ENCODE measurements at places on chromosomes 6 and 20.

- peak; percentile 58 for DNase-seq
Measured at GRCh38 chr20:58888521-58889333, 36.2 kb downstream of the GNAS start.

DNA sequence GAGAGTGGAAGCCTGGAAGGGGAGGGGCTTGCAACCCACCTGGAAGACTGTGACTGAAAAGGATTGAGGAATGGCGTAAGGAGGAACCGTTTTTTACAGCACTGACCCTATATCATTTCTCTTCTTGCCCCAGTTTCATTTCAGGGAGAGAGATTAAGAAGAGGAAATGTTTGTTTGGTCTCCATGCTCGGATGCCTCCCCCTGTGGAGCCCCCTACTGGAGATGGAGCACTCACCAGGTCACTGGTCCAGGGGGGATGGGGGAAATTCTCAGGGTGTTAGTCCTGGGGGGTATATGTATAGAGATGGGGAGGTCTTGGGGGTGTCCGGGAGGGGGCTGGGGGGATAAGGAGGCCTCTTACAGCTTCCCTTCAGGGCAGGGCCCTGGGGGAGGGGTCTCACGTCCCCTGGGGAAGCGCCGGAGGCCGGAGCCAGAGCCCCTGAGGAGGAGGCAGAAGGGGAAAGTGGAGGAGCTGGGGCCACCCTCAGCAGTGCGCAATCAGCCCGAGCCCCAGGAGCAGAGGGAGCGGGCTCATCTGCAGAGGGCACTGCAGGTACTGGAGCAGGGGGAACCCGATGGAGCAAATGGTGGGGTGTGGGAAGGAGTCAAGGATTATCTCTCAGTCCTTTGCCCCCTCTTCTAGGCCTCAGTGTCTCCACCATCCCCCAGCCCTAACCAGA, 3.2 kb downstream of the CUTA start:
- DNase-seq: no peak

- DNase-seq: no peak
Measured at GRCh38 chr6:156579564-156579963, 197.6 kb upstream of the ARID1B start.

- DNase-seq: no peak
Measured at GRCh38 chr20:58021481-58021880, 207.0 kb downstream of the ANKRD60 start.

DNA sequence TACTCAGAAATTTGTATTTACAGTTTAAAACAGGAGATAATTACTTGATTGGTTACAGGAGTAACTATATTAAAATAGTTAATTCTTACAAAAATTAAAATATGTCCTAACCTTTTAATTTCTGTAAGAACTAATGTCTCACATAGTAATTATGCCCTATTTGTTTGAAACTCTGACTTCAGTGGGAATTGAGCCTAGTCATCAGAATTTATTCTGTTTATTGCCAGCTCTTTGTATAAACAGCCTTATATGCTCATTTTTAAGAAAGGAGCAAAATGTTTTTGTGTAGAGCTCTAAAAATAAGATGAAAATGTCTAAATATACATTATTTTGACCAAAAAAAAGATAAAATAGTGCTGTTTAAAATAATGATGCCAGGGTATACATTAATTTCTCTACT, 21.5 kb downstream of the TRMT11 start:
- no peak for DNase-seq

DNA sequence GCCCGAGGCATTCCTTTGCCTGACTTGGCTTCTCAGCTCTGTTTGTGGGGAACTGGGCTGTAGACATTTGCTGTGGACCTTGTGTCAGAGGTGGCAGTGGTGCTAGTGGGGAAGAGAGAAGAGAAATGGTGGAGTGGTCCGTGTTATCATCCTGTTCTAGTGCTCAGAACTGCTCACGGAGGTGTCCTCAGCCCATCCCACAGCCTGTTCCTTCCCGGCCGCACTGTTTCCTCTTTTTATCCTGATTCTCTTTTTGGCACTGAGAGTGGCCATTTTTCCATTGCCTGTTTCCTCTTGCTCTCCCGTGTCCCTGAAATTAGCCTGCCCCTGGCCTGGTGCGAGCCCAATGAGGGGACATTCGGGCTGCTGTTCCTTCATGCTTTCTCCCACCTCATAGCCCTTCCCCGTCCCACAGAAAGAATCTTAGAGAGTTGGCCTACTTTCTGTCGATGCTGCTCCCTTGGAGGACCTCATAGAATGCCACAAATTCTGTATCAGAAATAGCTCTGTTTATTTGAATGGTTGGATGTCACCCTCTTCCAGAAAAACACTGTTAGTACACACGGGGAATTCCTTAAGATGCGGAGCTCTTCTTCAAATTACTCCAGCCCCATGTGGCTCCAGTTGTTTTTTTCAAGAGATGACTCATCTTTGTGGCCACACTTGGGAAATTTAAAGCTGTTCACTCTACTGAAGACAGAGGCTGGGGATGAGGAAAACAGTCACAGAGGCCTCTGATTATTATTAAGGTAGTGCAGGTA, 26.1 kb downstream of the FARS2 start:
- no peak for DNase-seq

DNA sequence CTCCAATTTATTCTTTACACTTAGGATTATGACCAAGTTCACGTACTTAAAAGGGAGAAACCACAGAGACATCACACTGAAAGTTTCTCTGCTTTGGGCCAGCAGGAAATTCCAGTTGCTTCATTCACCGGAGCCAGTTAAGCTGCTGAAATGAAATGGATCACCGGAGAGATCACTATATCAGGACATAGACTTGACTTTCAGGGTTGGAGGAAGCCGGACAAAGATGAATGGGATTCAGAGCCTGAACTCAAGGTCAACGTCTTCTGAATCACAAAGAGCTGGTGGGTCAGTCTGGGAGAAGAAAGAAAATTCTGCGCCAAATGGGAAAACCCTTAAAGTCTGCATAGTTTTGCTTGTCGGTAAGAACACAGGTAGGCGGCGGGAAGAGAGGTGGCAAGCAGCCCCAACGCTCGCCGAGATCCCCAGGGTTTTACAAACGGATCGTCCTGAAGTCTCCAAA, 81.9 kb upstream of the CCDC28A start:
- no peak for DNase-seq

- no peak for DNase-seq
Measured at GRCh38 chr6:31173406-31173805, 2.9 kb upstream of the POU5F1 start.

DNA sequence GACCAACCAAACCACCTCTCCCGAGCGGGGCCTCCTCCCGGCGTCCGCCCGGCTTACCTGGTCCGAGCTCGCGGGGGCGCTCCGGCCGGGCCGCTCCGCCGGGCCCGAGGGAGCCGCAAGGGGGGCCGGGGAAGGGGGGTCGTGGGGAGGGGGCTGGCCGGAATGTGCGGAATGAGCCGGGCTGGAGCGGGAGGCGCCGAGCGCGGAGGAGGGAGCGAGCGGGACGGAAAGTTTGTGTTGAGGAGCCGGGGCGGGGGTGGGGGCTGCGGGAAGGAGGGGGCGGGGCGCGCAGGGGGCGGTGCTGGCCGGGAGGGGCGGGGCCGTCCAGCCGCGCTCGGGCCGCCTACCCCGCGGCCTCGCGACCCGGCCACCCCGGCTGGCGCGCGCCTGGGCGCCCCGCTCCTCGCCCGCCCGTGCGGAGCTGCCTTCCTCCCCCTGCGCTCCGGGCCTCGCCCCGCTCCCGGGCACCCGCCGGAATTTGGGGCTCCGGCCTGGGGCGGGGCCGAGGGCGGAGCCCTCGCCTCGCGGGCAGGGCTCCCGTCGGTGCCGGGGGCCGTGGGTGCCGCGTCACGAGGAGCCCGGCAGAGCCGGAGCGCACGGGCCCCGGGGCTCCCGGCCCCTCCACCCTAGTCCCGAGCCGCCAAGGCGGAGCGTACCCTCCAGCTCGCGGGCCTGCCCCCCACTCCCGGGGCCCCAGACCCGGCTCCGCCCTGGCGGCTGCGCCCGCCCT, at the start of gene TEAD3:
TSS of gene TEAD3 (minus strand) at position 239 of the 730 bp plus-strand sequence.
- peak; percentile 20 for DNase-seq

- DNase-seq: no peak
Measured at GRCh38 chr6:63690221-63690620, 54.6 kb downstream of the PHF3 start.

- no peak for DNase-seq
Measured at GRCh38 chr20:40262219-40262618, 426.8 kb downstream of the MAFB start.

DNA sequence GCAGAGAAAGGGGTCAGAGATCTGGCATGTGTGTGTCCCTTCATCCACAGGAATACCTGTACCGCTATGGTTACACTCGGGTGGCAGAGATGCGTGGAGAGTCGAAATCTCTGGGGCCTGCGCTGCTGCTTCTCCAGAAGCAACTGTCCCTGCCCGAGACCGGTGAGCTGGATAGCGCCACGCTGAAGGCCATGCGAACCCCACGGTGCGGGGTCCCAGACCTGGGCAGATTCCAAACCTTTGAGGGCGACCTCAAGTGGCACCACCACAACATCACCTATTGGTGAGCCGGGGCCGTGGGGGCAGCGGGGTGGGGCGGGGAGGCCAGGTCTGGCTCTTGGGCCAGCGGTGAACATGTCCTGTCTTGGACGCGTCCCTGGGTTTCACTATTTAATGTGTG, 1.1 kb downstream of the MMP9 start:
- DNase-seq: no peak

DNA sequence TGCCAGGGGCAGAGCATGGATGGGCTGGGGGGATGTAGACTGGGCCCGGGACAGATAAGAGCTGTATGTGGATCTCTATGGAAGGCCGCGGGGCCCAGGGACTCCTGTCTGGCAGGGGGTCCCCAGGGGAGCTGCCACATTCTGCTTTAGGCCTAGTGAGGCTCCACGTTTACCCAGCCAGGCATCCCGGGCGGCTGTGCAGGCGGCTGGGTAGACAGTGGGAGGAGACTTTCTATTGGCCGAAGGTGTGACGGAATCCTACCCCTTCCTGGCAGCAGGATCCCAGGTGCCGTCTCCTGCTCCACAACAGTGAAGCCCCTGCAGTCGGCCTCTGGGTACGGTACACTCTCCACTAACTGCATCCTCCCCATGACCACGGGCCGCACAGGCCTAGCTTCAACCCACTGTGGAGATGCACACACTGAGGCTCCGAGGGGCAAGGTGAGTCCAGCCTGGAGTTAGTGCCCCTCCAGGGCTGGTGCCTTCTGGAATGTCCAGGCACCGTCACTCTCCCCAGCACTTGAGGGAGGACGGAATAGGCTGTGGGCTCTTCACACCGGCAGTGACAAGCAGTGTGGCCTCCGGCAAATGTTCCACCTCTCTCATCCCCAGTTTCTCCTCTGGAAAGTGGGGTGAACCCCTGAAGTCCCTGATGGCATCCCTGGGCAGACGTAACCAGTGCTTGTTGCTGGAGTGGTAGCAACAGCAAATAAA, 36.8 kb upstream of the ZBP1 start:
- DNase-seq: no peak

DNA sequence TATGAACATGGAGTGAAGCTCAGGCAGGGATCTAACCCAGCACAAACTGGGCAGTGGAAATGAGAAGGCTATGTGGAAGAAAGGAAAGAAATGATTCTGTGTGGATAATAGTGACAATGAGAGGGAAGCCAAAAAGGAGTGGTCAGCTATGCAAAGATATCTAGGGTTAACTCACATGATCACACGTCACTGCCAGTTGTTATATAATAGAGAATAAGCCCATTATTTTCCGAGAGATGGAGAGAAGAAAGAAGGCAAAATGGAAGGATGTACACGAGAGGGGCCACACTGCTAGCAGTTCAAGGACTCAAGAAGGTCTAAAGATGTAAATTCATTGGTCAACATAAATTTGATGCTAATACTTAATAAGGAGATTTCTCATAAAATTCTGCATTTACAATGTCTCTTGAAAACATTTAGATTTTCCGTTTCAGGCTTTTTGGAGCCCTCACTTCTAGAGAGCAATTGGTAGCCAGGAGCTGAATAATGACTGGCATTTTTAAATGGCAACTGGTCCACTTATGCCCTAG, 18.8 kb upstream of the RCAN2 start:
- DNase-seq: no peak

- DNase-seq: no peak
Measured at GRCh38 chr6:88989215-88989614, 25.8 kb upstream of the RNGTT start.

GRCh38 chr20:51347831-51348230, 194.7 kb downstream of the NFATC2 start:
- no peak for DNase-seq

- no peak for DNase-seq
Measured at GRCh38 chr20:37558779-37559178, 31.1 kb upstream of the BLCAP start.

- no peak for DNase-seq
Measured at GRCh38 chr6:36809941-36810803, 29.1 kb downstream of the CPNE5 start.

GRCh38 chr20:14219801-14220461, 117.5 kb downstream of the FLRT3 start:
- DNase-seq: no peak

DNA sequence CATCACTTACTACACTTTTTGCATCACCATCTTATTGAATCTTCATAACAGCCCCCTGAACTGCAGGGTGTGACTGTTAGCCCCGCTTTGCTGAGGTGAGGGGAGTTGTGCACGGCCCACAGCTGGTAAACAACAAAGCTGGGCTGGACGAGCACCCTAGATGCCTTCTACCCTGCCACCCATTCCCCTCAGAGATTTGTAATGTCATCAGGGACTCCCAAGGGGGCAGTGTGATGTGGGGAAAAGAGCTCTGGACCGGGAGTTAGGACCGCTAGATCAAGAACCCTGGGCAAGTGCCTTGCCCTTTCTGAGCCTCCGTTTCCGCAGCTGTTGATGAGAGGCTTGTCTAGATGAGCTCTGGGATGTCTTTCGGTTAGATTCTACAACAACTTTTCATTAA, 20.9 kb downstream of the PKIG start:
- no peak for DNase-seq

DNA sequence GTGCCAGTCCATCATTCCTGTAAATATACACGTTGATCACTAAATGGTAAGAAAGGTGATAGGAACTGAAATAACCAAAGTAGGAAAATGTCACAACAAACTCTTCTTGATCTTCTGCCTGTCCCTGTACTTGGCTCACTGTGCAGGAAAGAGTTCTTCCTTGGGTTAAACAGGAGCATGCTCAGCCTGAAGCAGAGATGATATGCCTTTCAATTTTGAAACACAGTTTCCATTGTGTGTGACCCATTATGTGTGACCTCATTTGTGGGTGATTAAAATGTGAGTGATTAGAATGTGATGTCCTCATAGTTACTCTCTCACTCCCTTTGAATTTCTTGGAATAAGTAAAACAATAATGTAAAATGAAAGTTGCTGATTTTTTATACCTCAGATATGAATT, 427.2 kb upstream of the AGPAT4 start:
- DNase-seq: no peak

GRCh38 chr6:6915813-6916547, 191.8 kb upstream of the RREB1 start:
- DNase-seq: no peak

DNA sequence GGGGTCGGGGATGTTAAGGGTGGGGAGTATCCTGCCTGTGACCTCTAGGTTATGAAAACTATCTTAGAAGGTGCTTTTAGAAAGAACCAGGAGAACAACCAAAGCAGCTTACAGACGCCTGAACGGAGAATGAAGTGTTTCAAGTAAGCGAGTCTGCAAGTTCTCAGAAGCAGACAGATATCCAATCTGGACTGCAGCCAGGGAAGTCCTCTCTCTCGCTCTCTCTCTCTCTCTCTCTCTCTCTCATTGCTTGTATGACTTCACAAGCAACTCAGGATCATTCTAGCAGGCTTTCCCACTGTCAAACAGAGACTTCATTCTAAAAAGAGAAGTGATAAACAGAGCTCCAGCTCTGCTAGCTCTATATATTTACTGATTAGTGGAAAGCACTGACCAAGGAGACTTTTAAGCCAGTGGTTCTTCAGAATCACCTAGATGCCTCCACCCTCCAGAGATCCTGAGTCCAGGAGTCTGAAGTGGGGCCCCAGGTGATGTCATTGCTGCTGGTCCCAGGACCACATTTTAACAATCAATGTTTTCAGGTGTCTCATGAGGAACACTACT, 6.0 kb downstream of the TCF21 start:
- DNase-seq: no peak
